ENCODE measurements at places on chromosomes 12 and 14.

- DNase-seq, result no peak
Measured at GRCh38 chr14:36515896-36516718, 3.9 kb downstream of the NKX2-1 start.

DNA sequence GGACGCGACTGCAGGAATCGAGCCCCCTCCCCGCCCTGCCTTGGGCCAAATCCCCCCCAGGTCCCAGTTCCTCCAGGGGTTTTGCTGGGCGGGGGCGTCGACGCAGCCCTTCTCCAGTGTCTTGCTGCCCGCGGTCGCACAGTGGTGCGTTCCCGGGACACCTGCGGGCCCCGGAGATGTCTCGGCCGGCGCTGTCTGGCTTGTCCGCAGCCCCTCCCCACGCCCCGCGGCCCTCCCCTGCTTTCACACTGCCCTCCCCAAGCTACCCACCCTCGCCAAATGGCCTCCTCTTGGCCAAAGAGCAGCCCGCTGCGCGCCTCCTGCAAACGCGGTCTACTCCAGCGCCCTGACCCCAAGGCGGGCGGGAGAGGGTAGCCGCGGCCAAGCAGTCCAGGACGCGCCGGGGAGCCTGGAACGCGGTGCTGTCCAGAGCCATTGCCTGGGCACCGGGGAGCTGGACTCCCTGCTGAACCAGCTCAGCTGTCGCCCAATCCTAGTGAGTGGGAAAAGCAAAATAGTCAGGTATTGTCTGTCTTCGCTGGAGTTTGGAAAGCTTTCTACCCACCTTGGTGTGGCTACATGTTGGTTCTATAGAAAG lies 122.0 kb downstream of the AACS start:
- no peak for DNase-seq

- no peak for DNase-seq
Measured at GRCh38 chr14:49447540-49448107, 138.6 kb downstream of the RPS29 start.

DNA sequence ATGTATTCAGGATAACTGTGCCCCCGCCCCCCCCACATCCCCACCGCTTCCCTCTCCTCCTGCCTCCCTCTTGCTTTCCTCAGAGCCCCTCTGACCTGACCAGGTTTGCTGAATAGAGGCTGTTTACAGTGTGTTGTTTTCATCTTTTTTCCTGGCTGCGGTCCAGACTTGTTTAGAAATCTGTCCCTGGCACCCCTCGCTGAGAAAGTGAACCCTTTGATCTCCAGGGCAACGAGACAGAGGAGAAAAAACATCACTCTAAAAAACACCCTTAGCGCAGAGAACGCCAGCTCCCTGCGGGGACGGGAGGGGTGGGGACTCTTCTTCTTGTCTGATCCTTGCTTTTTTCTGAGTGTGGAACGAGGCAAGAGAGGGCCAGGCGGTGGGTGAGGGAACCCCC lies 22.5 kb downstream of the SDS start:
- no peak for DNase-seq

GRCh38 chr14:92963301-92964123 lies 40.6 kb downstream of the CHGA start:
- no peak for DNase-seq

GRCh38 chr14:96268431-96269358 lies 12.7 kb downstream of the BDKRB1 start:
- peak; percentile 77 for DNase-seq

DNA sequence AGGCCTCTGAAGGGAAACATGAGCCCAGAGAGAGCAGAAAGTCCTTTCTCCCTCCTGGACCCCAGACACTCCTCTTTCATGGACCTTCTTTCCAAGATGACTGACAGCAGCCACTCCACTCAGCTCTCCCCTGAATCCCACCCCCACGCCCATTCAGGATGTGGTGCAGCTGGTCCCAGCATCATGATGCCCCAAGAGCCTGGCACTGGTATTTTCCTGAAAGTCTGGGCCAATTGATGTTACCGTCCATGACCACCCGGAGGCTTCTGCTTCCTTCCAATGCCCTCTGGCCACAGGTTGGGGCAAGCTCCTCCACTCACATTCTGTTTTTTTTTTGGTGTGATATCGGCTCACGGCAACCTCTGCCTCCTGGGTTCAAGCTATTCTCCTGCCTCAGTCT lies 112.6 kb downstream of the CALM1 start:
- DNase-seq, result no peak

DNA sequence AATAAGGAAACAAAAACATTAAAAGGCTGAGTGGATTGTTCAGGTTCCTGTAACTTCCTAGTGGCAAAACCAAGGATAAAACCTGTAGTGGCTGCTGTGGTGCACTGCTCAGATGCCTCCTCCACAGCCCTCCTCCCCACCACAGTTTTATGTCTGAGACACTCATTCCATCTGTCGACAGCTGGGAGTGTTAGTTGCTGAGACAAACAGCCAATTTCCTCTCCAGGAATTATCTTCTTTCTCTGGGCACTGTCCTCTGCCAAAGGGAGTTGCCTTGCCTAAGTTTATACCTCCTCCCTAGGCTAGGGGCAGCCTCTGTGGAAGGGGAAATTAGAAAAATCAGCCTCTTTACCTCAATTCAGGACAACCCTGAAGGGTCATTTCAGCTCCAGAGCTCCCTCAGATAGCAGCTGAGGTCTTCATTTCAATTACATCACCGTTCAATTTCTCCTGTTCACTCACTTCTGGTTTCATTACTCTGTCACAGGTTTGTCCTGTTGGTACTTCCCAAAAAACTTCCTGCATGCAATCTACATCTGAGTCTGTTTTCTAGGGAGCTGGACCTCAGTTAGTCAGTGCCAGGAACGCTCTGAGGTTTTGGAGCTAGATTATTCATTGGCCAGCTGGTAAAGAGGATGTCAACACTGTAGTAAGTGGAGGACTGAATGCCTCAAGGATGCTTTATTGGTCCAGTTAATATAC lies 74.9 kb upstream of the ATP2B1 start:
- peak; percentile 96 for DNase-seq

- DNase-seq, result no peak
Measured at GRCh38 chr14:24840204-24840893, 206.4 kb upstream of the GZMB start.

GRCh38 chr14:34826661-34827060 lies 48.5 kb downstream of the BAZ1A start:
- DNase-seq, result peak; percentile 52

- DNase-seq, result peak; percentile 46
Measured at GRCh38 chr14:54975856-54976255, 51.0 kb downstream of the WDHD1 start.

GRCh38 chr12:108560321-108560721 lies 652 bp downstream of the SART3 start:
- DNase-seq, result peak; percentile 26

GRCh38 chr12:45008211-45008610 lies 42.7 kb downstream of the DBX2 start:
- DNase-seq, result no peak

GRCh38 chr12:26783131-26783526 lies 49.9 kb downstream of the ITPR2 start:
- no peak for DNase-seq

DNA sequence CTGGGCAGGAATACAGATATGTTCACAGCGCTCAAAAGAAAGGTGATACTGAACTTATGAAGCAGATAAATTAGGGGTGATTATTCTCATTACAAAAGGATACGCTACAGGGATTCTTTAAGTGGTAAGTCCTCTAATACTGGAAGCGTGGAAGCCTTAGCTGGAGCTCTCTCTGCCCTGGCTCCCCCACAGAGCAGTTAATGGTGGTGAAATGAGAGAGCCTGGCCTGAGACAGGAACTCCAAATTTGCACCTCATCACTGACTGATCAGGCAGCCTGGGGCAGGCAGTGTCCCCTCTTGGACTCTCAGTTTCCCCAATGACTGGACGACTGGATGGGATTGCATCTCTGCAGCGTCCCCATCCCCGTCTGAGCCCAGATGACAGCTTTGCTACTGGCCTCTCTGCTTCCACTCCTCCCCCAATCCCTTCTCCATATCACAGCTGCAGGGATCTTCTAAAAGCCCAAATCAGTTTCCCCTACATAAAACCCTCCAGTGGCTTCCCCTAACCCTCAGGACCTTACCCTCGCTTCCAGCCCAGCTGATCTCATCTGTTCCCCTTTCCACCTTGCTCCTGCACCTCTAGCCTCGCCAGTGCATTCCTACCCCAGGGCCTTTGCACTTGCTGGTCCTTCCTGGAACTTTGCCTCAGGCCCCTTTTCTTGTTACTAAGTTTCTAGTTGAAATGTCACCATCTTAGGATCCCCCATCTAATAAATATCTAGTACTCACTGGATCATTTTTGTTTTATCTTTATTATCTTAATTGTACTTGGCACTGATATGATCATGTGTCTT lies 171.7 kb upstream of the LHX5 start:
- DNase-seq, result no peak

DNA sequence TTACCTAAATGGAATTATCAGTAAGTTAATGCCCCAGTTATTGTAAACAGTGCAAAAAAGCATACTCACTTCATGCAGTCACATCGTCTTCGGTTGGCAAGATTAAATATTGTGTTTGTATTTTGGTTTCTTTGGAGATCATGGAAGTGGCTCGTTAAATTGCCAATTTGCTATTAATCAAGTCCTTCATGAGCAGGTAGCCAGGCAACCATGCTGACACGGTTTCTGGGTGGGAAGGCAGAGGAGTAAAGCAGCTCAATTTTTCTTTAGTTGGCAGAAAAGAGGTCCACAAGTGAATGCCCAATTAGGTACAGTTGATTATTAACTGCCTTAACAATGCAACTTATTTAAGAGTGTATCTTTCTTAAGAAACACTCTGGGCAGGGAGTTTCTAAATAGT lies 43.9 kb downstream of the PPP4R3A start:
- no peak for DNase-seq

GRCh38 chr14:91363776-91364523 lies 53.7 kb downstream of the CCDC88C start:
- DNase-seq, result no peak

DNA sequence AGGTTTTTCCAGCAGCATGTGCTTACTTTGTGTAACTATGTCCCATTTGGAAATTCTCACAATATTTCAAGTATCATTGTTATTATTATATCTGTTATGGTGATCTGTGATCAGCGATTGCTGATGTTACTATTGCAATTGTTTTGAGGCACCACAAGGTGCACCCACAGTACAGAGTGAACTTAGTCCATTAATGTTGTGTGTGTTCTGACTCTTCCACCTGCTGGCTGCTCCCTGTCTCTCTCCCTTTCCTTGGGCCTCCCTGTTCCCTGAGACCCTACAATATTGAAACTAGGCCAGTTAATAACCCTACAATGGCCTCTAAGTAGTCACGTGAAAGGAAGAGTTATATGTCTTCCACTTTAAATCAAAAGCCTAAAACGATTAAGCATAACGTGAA lies 153.9 kb downstream of the PIK3C2G start:
- DNase-seq, result no peak

- no peak for DNase-seq
Measured at GRCh38 chr14:104732931-104733681, 9.1 kb downstream of the ADSS1 start.

GRCh38 chr12:212415-212714 lies 1.6 kb downstream of the SLC6A12 start:
- no peak for DNase-seq

- no peak for DNase-seq
Measured at GRCh38 chr14:68523326-68523610, 269.6 kb downstream of the ZFP36L1 start.

DNA sequence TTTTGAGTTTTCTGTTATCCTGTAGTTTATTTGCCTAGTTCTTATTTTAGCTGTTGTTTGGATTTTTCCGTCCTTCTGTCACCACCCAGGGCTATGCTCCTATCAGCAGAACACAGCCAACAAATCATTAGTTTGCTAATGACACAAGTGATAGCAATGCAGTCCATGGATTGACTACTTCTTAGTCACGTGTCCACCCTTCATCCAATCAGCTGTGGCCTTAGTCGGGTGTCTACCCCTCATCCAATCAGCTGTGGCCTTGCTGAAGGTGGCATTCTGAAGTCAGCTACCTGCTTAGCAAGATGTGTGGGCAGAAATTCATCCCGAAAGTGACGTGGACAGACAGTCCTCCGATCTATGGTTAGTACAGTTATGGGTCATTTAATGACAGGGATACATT lies 182.3 kb downstream of the GALC start:
- DNase-seq, result no peak

DNA sequence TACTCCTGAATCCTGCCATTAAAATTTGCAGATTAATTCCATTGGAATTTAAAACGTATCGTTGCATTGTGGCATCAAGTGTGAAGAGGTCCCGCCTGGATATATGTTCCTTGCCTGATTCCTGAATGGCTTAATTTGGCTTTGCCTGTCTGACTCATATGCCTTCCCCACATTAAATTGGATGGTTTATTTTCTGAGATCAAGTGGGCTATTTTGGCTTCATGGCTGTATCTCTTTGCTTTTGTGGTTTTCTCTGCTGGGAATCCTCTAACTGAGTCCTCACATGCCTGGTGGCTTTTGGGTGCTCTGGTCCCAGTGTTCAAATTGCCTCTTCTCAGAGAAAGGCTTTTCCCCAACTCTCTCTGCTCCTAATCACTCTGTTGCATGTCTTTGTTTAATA lies 127.9 kb upstream of the DYRK2 start:
- peak; percentile 47 for DNase-seq

- DNase-seq, result no peak
Measured at GRCh38 chr14:51630987-51631386, 20.7 kb upstream of the FRMD6 start.

DNA sequence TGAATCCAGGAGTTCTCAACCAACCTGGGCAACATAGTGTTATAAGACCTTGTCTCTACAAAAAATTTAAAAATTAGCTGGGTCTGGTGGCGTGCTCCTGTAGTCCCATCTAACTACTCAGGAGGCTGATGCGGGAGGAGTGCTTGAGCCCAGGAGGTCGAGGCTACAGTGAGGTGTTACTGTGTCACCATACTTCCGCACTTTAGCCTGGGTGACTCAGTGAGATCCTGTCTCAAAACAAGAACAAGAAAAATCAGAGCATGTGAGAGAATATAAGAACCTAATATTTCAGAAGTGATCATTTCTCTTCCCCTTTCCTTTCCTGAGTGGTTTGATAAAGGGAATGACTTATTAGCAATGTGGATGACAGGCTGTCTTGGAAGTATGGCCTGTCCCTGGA lies 9.5 kb downstream of the TRAF3 start:
- no peak for DNase-seq

DNA sequence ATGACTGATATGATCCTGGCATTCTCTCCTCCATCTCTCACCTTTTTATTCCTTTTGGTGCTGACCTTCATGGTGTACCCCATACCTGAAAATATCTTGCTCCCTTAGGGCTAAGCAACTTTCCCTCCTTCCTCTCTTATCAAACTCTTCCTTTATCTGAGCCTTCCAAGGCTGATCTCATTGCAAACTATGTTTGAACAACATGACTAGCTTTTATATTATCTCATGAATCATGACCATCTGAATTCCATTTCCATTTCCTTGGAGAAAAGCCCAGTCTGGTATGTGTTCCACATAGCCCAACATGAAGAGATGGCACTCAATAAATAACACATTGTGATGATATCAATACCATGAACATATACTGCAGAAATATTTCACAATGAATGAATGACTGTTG lies 111.6 kb downstream of the TSPAN8 start:
- peak; percentile 64 for DNase-seq

DNA sequence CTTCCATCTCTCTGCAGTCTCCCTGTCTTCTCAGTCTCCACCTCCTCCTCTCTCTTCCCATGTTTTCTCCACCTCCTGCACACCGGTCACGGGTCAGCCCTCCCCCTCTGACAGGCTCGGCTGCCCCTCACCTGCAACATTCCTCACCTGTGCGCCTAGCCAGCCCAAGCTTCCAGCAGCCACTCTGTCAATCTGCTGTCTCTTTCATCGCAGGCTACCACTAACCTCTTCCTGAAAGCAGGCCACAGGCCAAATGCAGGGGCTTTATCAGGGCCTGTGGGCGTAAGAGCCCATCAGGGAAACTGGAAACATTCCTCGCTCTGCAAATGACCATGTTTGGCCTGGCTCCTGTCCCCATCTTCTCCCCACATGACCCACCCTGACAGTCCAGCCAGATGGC lies 34.5 kb downstream of the CMKLR1 start:
- no peak for DNase-seq

Data from LHCN-M2 (cell line).